ENCODE measurements at places on chromosomes 7 and 10. TPM values are rescaled to one million over a fixed set of nuclear protein-coding genes. Genes with fewer than 3 reads are reported as not detected.

Gene CDK14
- polyA plus RNA-seq: 19.5 TPM

Gene CLDN3
- 0.40 TPM for polyA plus RNA-seq

Gene ASAH2B
- polyA plus RNA-seq: 5.8 TPM

Gene GDF2
- polyA plus RNA-seq: not detected

Gene SUN3
- polyA plus RNA-seq: not detected

Gene TRIM74
- polyA plus RNA-seq: not detected

Gene GNGT1
- polyA plus RNA-seq: not detected

Gene TSPAN13
- 74.1 TPM for polyA plus RNA-seq

Gene CPED1
- polyA plus RNA-seq: 8.2 TPM

Gene LARP4B
- polyA plus RNA-seq: 91.2 TPM

Gene LIPM
- not detected for polyA plus RNA-seq

Gene AKR1D1
- polyA plus RNA-seq: not detected

Gene VAX1
- polyA plus RNA-seq: not detected

Gene HOXA6
- polyA plus RNA-seq: 5.6 TPM

Gene PCLO
- 0.28 TPM for polyA plus RNA-seq

Gene TYW1B
- polyA plus RNA-seq: 5.4 TPM

Gene NPY
- polyA plus RNA-seq: 3.8 TPM

Gene UNC5B
- polyA plus RNA-seq: 11.6 TPM

Gene IDI2
- not detected for polyA plus RNA-seq

Gene GHRHR
- 0.58 TPM for polyA plus RNA-seq

Gene CYP26C1
- not detected for polyA plus RNA-seq

Gene TMEM236
- polyA plus RNA-seq: 0.49 TPM

Gene C10orf105
- polyA plus RNA-seq: 0.50 TPM

Gene SLC35G1
- polyA plus RNA-seq: 4.3 TPM
